Renal cortical epithelial cell (primary cell): ENCODE measurements at places on chromosomes 1 and 21.
A peak's percentile ranks its signal among the peaks of the same experiment; 100 is the strongest.

DNA sequence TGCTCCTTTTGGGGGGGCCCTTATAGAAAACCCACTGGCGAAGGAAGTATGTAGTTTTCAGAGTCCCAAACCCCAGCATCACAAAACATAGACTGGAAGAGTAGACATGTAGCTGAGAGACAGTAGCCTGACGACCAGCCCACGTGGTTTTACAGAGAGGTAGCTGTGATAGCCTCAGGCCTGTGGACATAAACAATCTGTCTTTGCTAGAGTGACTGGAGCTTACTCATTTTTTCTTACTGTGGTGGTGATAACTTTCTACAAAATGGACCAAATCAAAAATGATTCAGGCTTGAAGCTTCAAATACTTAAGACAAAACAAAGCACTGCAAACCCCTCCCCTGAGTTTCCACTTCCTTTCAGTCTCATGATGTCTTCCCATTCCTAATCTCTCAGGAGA is 497.0 kb downstream of the RWDD3 start:
- DNase-seq: no peak

DNA sequence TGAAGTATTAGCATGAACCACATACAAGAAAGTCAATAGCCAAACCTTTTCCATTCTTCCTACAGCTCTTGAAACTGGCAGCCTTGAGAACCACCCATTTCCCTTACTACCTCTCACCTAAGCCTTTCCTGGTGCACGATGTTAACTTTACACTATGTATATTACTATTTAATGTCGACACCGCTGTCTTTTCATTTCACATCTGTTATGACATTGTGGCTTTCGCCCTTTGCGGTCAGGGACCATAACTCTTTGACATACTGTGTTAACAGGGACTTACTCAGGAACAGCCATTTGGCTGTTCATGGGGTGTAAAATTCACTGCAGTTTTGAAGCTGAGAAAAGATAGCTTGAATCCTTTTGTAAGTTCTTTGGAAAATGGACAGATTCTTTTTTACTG is 21.1 kb upstream of the GPR88 start:
- DNase-seq: no peak

DNA sequence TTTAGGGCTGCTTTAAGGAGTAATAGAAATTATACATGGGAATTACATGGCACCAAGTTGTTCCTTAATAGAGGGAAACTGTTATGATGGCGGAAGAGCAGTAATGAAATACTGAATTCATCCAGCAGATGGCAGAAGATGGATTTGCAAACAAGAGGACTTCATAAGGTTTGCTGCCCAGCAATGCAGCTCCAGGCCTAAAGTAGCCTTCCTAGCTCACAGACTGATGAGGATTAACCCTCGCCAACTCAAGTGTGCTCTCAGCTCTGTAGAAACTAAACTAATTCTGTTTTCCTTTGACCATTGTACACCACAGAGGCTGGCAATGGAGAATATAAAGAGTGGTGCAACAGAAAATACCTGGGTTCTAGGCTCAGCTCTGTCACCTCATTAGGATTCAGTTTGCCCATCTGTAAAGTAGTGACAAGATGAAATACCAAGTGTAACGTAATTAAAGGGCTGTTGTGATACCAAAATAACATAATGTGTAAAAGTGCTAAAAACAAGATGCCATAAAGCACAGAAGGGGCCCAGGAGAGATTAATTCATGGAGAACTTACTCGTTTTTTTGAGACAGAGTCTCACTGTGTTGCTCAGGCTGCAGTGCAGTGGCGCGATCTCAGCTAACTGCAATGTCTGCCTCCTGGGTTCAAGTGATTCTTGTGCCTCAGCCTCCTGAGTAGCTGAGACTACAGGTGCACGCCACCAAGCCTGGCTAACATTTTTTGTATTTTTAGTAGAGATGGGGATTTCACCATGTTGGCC is 102.4 kb upstream of the SERBP1 start:
- peak; percentile 86 for DNase-seq

- DNase-seq: no peak
Measured at GRCh38 chr1:208909011-208909984, 665.1 kb upstream of the PLXNA2 start.

DNA sequence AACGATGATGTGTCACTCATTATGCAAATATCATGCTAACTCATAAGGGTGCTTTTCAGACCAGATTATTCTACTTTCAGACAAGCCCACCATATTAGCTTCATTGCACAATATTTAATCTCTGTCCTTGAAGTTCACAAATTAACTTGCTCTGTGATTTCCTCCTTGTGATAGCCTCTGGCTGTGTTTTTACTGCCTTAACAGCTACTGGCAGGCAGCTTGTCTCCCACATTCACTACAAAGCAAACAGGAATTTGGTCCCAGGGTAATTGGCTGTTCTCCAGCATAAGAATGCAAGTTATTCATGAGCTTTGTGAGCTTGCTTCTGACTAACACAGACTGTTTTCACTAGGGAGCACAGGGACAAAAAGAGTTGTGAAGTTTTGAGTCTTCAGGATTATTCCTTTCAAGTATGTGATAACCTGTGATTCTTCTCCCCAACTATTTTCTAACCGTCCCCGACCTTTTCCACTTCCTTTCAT is 87.9 kb upstream of the HMCN1 start:
- DNase-seq: peak; percentile 100

DNA sequence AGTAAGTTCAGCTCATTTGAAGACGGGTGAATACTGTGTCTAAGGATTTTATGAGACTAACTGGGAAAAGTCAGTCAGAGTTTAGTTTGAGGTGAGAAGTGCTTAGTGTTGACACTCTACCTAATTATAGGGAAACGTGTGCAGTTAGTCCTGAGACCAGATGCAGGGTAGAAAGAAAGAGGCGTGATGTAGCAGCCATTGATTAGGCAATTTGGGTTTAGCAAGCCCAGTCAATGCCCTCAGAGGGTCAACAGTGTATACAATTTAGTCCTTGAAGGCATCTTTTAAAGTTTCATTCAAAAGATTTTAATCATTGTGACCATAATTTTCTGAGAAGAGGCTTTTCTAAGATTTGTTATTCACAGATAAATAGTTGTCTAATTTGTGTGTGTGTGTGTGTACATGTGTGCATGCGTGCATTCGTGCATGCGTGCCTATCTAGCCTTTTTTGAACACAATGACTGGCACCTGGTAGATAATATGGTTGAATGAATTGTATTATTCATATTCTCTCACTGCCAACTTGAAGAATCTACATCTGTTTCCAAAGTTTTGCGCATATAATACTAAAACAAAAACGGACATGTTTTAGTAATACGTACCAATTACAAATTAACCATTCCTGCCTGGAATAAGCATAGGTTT is 332.9 kb downstream of the SRGAP2C start:
- no peak for DNase-seq

DNA sequence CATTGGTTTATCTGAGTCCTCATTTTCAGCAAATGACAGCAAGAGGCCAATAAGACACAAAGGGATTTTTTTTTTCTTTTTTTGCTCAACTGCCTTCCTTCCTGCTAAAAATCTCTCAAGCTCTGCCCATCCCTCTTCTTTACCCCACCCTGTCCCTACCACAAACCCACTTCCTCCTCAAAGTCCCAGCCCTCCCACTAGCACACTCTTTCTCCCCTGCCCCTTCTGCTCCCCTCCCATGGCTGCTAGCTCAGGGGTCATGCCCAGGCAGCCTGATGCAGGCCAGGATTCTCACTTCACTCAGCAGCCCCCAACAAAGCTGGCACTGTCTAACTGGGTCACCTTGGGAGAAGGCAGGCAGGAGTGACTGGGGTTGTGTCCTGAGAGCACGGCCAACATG is 28.8 kb upstream of the PPP2R5A start:
- no peak for DNase-seq

GRCh38 chr1:9400425-9401079 is 107.9 kb downstream of the SPSB1 start:
- peak; percentile 41 for DNase-seq

DNA sequence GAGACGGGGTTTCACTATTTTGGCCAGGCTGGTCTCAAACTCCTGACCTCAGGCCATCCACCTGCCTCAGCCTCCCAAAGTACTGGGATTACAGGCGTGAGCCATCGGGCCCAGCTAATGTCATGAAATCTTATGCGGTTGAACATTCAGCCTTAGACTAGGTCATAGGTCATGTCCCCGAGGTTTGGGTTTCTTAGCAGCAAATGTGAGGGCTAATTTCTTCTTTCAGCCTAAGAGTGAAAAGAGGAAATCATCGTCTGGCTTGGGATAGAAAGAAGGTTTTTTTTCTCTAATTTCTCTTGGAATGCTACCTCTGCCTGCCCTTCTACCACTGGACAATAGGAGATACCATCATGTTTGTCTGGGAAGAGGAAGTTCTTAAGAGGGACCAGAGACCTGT is 18.0 kb upstream of the PIK3CD start:
- DNase-seq: no peak

DNA sequence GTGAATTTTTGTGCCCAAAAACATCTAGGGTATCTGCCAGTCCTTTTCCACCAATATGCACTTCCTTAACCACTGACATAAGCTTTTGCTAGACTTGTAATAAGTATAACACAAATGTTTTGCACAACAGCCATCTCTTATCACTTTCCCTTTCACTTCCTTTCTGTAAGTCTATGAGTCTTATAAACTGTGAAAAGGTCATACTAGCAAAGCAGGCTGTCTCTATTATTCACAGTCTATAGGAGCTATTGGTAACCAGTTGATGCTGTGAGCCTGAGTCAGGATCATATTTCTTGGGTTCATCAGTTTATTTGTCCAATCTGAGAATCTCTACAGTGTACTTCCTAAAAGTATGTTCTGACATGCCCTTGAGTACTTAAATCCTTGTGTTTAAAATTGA is 172.6 kb downstream of the CHRM3 start:
- no peak for DNase-seq

GRCh38 chr21:31161157-31161556 is 122.9 kb upstream of the KRTAP19-8 start:
- peak; percentile 77 for DNase-seq

GRCh38 chr1:204115116-204115515 is 36.7 kb downstream of the ETNK2 start:
- no peak for DNase-seq

GRCh38 chr1:160022330-160023310 is 9.2 kb downstream of the PIGM start:
- DNase-seq: no peak

DNA sequence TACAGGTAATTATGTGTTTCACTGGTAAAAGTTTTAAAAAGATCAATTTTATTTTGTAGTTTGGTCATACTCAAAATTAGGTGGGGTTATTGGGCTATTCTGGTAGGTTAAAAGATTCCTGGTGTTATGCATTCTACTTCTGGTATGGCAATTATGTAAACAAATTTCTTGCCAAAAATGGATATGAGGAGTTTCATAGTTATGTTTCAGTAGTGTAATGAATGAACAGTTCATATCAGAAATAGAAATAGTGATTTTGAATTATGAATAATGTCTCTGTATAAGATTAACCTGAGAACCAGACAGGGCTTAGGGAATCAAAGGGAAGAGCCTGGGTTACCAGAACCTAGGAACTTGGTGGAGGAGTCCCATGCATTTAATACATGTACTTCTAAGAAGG is 15.9 kb downstream of the ATF6 start:
- no peak for DNase-seq

- no peak for DNase-seq
Measured at GRCh38 chr1:15261155-15262002, 14.4 kb downstream of the FHAD1 start.

- peak; percentile 63 for DNase-seq
Measured at GRCh38 chr1:53343831-53344668, 16.2 kb upstream of the LRP8 start.

DNA sequence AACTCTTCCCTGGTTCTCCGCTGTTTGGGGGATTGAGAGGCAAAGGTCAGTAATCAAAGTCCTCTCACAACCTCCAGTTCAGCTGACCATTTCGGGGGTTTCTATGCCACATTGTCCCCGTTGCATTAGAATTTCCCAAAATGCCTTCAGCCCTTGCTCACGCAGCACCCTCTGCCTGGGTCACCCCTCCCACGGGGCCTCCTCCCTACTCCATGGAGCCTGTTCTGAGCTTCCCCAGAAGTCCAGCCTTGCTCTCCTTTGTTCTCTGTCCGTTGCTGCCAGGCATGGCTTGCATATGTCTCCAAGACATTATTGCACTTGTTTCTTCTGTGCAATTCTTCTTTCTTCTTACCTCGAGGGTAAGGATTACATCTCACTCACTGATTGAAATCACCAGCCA is 16.5 kb downstream of the DMRTB1 start:
- no peak for DNase-seq

GRCh38 chr1:20365421-20366055 is 74.9 kb downstream of the VWA5B1 start:
- no peak for DNase-seq

DNA sequence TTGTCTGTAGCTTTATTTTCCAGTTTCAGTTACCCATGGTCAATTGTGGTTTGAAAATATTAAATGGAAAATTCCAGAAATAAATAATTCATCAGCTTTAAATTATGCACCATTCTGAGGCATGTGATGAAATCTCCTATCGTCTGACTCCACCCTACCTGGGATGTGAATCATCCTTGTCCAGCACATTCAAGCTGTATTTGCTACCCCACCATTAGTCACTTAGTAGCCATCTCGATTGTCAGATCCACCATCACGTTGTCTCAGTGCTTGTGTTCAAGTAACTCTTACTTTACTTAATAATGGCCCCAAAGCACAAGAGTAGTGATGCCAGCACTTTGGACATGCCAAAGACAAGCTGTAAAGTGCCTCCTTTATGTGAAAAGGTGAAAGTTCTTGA is 4.0 kb downstream of the STPG1 start:
- peak; percentile 83 for DNase-seq

DNA sequence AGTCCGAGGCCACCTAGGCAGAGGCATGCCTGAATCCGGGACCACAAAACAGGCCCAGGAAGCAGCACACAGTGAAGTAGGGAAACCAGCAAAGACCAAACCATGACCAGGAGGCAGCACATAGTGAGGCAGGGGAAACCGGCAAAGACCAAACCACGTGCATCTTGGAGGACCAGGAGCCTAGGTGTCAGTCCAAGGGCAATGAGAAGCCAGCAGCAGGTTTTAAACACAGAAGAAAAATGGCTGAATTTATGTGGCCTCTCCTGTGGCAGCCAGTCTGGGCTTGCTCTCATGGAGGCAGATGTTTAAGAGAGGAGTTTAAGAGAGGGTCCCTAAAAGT is 42.5 kb downstream of the NPHP4 start:
- DNase-seq: no peak

GRCh38 chr21:42162831-42163510 is 56.0 kb upstream of the ABCG1 start:
- no peak for DNase-seq

DNA sequence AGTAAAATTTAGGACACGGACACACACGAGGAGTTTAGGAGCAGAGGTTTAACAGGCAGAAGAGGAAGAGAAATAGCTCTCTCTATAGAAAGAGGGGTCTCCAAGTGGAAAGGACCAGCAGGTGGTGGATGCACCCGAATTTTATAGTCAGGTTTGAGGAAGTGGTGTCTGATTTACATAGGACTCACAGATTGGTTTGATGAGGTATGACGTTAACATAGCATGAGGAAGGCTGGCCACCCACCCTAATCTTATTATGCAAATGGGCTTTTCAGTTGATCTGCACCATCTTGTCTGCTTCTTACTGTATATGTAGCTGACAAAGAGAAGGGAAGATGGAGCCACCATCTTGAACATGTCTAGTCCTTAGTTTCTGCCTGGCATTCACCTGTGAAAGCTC is 52.5 kb upstream of the RGS2 start:
- DNase-seq: no peak
